Hepatocyte (in vitro differentiated cells): ENCODE measurements at places on chromosomes 16 and 17. TPM values are rescaled to one million over a fixed set of nuclear protein-coding genes. Genes with fewer than 3 reads are reported as not detected.

SPATA22 gene
- not detected in 2 replicates for total RNA-seq

DNA sequence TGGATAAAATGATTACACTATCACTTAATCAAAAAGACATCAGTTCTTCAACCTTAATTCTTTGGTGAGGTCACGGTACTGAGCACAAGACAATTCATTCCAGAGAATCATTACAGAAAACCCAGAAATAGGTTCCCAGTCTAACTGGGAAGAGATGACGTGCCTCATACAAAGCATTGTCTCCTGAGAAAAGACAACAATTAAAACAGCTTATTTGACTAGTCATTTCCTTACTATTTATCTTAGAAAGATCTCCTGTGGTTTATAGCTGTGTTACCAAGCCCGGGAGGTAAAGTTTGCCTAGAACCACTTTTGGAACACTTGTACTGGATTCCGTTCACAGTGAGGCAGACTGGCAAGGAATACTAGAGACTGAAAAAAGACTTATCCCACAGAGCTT is 5.1 kb downstream of the PHF12 start:
- H3K4me1 ChIP-seq = peaks cover 21% of the 10 kb centered on the region
- no peak overlapping the region for H3K4me3 ChIP-seq
- H3K27me3 ChIP-seq = no peaks in the 10 kb centered on the region
- DNase-seq = no peak

DNA sequence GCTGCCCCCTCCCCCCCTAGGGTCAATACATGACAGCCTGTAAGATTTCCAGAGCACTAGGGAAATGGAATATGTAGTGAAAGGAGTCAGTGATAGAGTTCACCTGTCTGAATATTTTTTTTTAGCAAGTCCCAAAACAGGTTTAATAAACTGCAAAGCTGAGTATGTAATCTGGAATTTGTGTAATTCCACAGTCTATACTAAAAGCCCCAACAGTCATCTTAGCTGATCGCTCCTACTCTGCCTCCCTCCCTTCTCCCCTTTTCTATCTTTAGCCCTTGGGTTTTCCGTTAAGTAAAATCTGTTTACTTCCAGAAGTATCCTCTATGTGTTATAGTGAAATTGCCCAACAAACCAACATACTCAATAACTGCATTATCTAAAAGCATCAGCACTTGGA is 3.5 kb downstream of the CDH13 start:
- peaks cover 57% of the 10 kb centered on the region for H3K27me3 ChIP-seq
- H3K36me3 ChIP-seq = no peaks in the 10 kb centered on the region
- H3K4me3 ChIP-seq = no peak overlapping the region
- DNase-seq = no peak

- H3K36me3 ChIP-seq = no peaks in the 10 kb centered on the region
- H3K4me1 ChIP-seq = no peaks in the 10 kb centered on the region
- H3K4me3 ChIP-seq = no peak overlapping the region
- no peak overlapping the region for H3K27ac ChIP-seq
Observed at GRCh38 chr17:28584434-28584833, 7.7 kb upstream of the ALDOC start.

DNA sequence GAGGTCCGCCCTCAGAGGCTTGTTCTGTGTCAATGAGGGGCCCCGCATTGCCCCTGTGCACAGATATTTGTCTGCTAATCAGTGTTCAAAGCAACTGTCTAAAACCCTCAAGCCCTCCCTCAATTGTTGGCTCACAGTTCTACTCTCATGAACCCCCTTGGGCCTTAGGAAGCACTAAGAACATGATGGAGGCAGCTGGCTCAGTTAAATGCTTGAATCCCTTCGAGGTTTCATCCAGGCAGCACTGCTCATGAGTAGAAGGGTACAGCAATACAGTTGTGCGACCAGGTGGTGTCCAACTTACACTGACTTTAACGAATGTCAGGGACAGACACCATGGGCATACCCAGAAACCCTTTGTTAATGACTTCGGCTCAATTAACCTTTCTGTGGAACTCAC is 89.2 kb upstream of the WSCD1 start:
- H3K4me3 ChIP-seq = no peak overlapping the region
- H3K27me3 ChIP-seq = no peaks in the 10 kb centered on the region
- no peaks in the 10 kb centered on the region for H3K4me1 ChIP-seq
- DNase-seq = no peak
- no peak overlapping the region for H3K27ac ChIP-seq
- no peaks in the 10 kb centered on the region for H3K36me3 ChIP-seq

- no peak for DNase-seq
- H3K4me3 ChIP-seq = no peak overlapping the region
- no peaks in the 10 kb centered on the region for H3K36me3 ChIP-seq
- H3K4me1 ChIP-seq = no peaks in the 10 kb centered on the region
- H3K27me3 ChIP-seq = no peaks in the 10 kb centered on the region
Observed at GRCh38 chr16:72645538-72645937, 402.4 kb downstream of the ZFHX3 start.

DNA sequence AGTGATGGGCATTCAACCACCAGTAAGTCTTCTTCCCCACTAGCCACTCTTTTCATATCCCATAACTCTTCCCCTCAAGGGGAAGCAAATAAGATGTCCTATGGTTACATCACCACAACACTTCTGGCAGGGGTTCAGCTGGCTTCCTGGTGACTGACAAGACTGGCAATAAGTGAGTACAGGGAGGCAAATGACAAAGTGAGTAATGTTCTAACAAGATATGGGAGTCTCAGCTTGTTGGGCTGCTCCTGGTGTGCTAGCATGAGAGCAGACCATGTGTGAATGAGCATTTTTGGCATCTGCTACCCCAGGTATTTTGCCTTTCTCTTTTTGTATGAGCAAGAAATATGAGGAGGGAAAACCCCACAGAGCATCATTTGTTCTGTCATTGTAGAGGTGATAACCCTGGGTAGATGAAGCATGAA is 9.9 kb downstream of the TMIGD1 start:
- DNase-seq = no peak
- no peak overlapping the region for H3K4me3 ChIP-seq
- H3K27me3 ChIP-seq = no peaks in the 10 kb centered on the region
- no peaks in the 10 kb centered on the region for H3K36me3 ChIP-seq
- no peaks in the 10 kb centered on the region for H3K4me1 ChIP-seq
